NCI-H510A (cell line): ENCODE measurements at places on chromosomes 12 and 14.

DNA sequence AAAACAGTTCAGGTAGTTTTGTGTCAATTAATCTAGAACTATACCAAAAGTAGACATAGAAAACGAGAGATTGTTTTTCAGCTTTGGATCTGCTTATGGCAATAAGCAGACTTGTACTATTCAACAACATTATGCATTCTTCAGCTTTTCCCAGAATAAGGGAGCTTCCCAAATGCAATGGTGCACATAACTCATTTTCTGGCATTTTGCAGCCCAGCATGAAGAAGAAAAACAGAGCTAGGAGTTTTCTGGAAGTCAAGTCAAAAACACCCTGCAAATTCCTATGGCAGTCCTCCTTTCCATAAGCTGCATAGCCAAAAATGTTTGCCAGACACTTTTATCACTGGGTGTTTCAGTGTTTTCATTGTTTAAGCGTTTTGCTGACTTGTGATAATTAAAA, 314.7 kb downstream of the NAV3 start:
- no peak for DNase-seq

- no peak for DNase-seq
Observed at GRCh38 chr12:124601706-124602105, 34.3 kb upstream of the NCOR2 start.

DNA sequence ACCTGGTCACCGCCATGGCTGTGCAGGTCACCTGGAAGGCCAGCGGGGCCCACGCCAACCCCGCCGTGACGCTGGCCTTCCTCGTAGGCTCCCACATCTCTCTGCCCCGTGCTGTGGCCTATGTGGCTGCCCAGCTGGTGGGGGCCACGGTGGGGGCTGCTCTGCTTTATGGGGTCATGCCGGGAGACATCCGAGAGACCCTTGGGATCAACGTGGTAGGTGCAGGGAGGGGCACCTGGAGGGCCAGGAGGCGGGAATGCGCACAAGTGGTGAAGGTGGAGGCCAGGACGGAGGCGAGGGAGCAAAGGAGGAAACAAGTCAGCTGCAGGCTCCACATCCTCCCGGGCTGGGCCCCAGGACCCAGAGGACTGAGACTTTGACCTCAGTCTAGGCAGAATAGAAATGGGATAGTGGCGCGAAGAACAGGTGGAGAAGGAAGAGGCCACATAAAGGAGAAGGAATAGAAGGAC, 649 bp downstream of the AQP6 start:
- DNase-seq, result no peak

- no peak for DNase-seq
Observed at GRCh38 chr14:99252940-99253868, 18.8 kb downstream of the BCL11B start.

- DNase-seq, result no peak
Observed at GRCh38 chr12:46065412-46066166, 75.2 kb upstream of the SCAF11 start.

GRCh38 chr14:77203611-77204458, 22.2 kb downstream of the TMEM63C start:
- DNase-seq, result peak; percentile 47

DNA sequence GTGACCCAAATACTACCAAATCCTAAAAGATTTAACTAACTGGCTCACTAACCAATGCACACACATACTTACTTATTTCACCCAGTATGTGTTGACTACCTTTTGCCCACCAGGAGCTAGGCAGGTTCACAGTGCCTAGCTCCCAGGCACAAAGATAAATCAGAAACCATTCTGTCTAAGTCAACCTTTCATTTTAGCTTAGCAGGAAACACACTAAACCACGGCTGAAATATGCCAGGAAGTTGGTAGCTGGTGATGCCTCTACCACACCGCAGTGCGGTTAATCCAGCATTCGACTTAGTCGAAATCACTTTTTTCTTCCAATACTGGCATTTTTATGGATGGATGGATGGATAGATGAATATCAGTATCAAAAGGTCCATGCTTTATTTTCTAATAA, 597.7 kb downstream of the DIO2 start:
- no peak for DNase-seq

GRCh38 chr12:99911081-99911480, 73.7 kb downstream of the ANKS1B start:
- no peak for DNase-seq

DNA sequence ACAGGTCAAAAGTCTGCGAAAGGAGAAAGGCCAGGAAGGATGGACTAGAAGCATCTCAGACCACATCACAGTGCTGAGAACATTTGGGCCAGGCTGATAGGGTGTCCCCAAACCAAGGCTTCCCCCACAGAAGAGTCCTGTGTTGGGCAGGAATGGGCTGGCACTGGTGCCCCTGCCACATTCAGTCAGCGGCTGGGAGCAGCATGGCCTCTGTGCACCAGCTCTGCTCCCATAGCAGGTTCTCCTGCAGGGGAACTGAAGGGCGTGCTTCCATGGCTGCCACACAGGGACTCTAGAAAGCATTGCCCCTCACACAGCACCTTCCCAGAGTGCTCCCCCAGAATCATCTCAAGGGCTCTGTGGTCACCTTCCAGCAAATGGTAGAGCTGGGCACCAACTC, 17.5 kb downstream of the EVL start:
- DNase-seq, result no peak

GRCh38 chr12:69476276-69477017, 6.3 kb downstream of the FRS2 start:
- DNase-seq, result no peak

DNA sequence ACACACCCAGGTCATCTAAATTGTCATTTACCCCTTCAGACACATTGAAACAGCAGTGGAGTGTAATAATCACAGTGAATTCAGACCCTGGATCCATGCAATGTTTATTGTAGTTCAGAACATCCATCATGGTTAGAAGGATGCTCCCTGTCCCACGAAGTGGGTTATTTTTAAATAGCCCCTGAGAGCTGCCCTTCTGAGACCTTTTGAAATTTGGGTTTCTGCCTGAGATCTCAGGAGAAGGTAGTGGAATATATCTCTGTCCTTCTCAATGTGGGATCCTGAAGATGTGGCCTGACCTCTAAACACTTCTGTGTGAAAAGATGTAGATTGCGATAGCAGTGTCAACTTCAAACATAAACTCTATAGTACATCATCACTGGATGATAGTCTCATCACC, 1080.6 kb downstream of the TMEM121 start:
- DNase-seq, result no peak

DNA sequence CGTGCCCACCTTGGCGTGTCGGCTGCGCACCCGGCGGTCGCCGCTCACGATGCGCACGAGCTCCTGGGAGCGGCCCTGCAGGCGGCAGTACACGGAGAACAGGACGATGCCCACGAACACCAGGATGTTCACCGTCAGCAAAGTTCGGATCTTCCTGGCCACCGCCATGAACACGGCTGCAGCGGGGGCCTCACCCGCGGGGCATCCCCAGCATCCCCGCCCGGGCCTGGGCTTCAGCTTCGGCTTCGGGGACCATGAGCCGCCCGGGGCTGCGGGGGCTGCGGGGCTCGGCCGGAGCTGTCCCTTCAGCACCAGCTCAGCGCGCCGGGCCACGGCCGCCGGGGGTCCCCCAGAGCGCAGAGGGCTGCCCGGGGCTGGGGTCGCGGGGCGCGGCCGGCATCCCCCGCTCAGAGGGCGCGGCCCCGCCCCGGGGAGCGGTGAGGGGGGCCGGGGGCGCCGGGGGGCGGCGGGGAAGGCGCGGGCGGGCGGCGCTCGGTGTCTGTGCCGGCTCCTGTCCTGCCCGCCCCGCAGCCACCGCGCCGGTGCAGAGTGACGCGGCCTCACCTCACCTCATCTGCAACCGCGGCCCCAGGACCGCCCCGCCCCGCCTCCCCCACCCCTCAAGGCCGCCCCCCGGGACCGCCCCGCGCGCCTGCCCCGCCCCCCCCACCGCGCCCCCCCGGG, at the start of gene GALNT9:
Gene GALNT9, minus strand, starts transcription at position 554 of the 684 bp plus-strand sequence. Its CDS starts 386 bp downstream, at position 168.
- no peak for DNase-seq

DNA sequence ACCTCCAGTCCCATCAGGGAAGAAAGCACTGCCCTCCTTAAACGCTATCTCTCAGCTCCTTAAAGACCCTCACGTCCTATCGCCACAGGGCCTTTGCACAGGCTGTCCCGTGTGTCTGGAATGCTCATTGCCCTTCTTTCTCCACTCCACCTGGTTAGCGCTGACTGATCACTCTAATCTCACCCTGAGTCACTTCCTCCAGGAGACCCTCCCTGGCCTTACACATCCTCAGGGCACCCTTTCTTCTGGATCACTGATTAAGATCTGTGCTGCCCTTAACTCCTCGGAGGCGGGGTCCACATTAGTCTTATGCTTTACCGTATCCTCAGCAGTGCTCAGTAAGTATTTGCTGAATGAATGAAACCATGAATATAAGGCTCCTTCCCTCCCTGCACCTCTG, 94.7 kb downstream of the SYNE3 start:
- DNase-seq, result no peak

DNA sequence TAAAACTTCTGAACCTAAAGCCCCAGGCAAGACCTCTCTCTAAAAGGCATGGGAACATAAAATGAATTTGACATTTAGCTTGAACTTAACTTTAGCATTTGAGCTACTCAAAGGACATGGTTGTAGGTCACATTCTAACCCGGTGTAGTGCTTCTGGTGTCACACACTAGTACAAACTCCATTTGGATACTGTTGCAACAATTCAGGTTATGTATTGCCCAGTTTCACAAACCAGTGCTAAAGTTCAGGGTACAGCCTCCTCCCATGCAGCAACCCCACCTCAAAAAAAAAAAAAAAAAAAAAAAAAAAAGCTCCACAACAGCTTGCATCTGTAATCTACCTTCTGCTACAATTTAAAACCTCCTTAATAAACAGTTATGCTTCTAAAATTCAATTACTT, 7.8 kb downstream of the PPTC7 start:
- DNase-seq, result no peak

DNA sequence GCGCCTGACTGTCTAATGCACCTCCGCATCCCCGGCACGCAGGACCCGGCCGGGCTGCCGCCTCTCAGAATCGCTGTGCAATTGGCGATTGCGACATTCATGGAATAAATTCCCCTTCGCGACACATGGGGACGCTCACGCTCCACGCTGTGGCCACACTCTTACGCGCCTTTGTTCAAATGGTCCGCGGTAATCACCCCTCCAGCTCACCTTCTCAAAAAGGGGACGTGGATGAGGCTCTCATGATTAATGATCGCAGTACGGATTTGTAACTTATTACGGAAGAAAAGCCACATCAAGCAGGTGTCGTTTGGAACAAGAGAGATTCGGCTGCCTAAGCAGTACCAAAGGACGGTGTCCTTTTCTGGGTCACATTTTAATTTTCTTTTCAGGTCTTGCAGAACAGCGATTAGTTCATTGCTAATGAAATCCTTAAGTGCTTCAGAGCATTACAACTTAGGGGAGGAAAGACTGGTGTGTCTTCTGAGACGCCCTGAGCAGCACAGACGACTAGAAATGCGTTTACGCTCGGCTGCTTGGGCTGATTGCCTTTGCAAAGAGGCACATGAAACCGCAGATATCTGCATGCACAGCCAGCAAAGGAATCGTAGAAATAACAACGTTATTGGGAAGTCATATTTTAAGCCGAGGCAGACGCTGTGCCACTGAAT, 37.3 kb upstream of the ADGRD1 start:
- DNase-seq, result no peak

DNA sequence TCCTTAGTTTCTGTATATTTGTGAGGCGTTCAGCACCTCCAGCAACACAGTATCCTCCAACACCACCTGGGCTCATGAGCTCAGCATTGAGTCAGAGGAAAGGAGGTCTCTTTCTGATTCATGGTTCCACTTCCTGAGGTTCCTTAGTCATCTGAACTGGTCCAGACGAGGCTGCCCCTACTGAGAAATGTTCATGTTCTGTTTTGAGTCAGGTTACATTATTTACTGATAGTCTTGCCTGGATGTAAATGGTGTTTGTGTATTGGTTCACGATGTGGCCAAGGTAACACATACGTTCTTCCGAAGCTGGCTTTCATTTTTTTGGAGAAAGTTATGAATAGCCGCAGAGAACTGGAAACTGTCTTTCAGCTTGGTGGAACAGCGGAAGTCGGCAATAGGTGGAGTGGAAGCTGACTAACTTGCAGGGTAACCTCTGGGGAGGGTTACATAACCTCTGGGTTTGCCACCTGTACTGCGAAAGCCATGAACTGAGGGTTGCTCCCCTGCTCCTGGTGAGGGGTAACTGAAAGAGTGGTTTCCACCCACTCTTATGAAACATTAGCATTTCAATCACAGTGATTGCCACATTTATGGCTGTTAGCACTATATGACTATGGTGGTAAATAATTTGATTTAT, 42.2 kb upstream of the MANSC4 start:
- DNase-seq, result no peak

GRCh38 chr12:17017402-17017801, 411.4 kb upstream of the LMO3 start:
- DNase-seq, result no peak

GRCh38 chr14:97361181-97361580, 564.0 kb downstream of the VRK1 start:
- DNase-seq, result no peak

DNA sequence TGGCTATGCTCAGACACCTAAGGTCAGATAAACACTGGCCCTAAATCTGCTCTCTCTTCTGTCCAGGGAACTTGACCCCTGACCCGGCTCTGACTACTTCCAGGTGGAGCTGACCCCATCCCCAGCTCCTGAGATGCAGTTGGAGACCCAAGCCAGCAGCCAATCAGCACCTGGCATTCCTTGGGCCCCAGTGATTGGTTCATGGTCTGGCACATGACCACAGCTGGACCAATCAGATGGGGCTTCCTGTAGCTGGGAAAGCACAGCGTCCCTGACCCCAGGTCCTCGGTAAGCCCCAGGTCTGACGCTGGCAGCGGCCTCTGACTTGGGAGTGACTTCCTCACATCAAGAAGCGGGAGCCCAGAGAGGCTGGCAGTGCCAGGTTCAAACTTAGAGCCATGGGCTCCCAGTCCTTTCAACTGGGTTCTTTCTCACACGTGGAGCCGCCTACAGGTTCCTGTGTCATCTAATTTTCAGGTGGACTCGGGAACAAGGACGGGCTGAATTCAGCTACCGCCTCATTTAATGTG, 915.4 kb upstream of the TMEM132C start:
- DNase-seq, result no peak

GRCh38 chr12:63276537-63277365, 125.8 kb upstream of the AVPR1A start:
- DNase-seq, result peak; percentile 8

- DNase-seq, result no peak
Observed at GRCh38 chr14:53462931-53463778, 310.0 kb upstream of the DDHD1 start.

DNA sequence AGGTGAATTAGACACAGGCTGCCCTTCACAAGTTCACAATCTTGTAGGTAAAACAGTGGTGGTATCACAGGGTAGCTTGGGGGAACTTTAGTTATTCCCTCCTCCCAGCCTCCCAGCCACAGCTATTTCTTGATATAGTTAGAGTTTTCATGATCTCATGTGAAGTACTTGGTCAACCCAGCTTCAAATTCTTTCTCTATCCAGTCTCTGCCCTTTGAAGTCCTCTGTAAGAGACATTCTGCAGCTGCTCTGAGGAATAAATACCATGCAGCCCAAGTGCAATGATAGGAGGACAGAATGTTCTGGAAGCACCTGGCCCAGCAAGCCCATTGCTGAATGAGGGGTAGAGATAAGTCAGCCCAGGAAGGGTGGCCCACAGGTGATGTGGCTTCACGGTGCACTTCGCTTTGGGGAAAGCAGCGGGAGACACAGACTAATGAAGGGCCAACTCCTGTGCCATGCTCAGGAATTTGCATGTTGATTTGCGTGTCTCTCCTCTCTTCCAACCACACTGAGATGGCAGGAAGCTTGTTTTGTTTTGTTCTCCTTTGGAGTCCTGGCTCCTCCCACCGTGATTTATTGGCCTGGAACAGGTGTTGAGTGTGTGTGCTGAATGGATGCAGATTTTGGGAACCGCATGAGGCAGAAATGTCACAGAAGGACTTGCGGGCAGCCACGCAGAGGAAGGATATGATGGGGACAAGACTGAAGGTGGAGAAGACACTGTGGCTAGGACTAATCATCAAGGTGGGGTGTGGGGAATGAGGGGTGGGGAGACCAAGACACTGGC, 8.0 kb upstream of the TXNRD1 start:
- no peak for DNase-seq
